Muscle of arm (tissue), 14 donors: ENCODE measurements at places on chromosomes 13 and 19. TPM values are rescaled to one million over a fixed set of nuclear protein-coding genes. Genes with fewer than 3 reads are reported as not detected.

Gene THSD1
- polyA plus RNA-seq: 21.5 TPM

Gene ZNF490
- polyA plus RNA-seq: 2.3 TPM

Gene ZSCAN1
- 0.84 TPM for polyA plus RNA-seq

Gene SYCN
- polyA plus RNA-seq: not detected

Gene PGPEP1
- polyA plus RNA-seq: 8.9 TPM

Gene LAIR1
- 6.3 TPM for polyA plus RNA-seq

Gene FLT1
- 25.9 TPM for polyA plus RNA-seq

Gene ZNF497
- polyA plus RNA-seq: 1.9 TPM
